ENCODE measurements at places on chromosomes 11 and 22. TPM values are rescaled to one million over a fixed set of nuclear protein-coding genes. Genes with fewer than 3 reads are reported as not detected.

Gene ADSL
- total RNA-seq, result 153 TPM

Gene MUS81
- total RNA-seq, result 77.5 TPM

Gene OR56A1
- not detected for total RNA-seq

Gene MS4A14
- not detected for total RNA-seq

Gene POU2AF2
- not detected for total RNA-seq

Gene OR52N4
- not detected for total RNA-seq

Gene SCN2B
- total RNA-seq, result 0.07 TPM

Gene AQP11
- 0.75 TPM for total RNA-seq

Gene XKR3
- total RNA-seq, result not detected
